Activated CD4-positive, alpha-beta T cell treated with anti-CD3 and anti-CD28 coated beads for 24 hours (primary cell): ENCODE measurements at places on chromosomes 3 and 15.

DNA sequence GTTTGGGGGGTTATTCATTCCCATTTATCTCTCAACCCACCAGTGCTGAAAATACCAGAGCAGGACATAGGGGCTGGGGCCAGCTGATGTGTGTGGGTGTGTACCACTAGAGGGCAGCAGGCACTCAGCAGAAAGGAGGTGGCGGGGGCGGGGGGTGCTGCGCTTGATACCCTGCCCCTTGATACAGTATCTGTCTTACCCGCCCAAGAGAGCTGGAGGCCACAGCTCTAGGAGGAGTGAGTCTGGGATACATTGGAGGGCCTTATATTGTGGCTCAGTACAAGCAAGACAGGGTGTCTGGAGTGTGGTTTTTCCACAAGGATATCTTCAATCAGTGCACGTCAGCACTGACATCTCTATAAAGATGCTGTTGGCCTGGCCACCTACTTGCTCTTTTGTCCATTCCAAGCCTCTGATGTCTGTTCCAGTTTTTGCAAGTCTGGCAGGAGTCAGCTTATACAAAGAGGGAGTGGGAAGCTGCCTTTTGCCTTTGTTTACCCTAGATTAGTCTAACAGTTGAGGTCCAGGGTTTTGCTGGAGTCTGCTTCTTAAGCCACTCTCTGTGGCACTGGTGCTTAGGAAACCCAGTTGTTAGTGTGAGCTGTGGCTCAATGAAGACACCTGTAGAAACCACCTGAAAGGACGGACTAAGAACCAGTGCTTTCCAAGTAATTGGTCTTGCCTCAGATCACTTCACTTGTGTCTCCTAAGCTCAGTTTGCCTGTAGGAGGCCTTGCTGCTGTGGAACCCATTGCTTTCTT is 1.5 kb upstream of the RBM15B start:
- DNase-seq = no peak

- DNase-seq = no peak
These were observed 8.9 kb downstream of the SMARCC1 start for GRCh38 chr3:47772788-47773187.

DNA sequence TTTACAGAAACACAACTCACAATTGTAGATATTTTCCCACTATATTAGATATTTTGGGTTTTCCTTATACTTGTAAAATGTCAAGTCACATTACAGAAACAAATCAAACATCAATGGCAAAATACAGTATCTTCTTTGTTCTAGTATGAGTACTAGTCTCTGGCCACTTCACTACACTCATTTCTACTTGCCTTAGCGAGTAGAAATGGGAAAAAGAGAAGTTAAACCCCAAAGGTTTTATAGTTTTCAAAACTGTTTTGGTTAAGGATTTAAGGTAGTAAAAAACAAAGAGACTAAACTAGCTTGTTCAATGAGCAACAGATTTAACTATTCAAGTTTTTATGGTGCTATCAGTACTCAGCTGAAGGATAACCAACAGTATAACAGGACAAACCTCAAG is 81.7 kb downstream of the BTD start:
- no peak for DNase-seq

GRCh38 chr3:84165328-84165727 is 793.5 kb upstream of the CADM2 start:
- DNase-seq = no peak

GRCh38 chr15:81506071-81506470 is 132.1 kb upstream of the TMC3 start:
- no peak for DNase-seq

- DNase-seq = no peak
These were observed 22.8 kb upstream of the SMAD3 start for GRCh38 chr15:67042551-67043142.

DNA sequence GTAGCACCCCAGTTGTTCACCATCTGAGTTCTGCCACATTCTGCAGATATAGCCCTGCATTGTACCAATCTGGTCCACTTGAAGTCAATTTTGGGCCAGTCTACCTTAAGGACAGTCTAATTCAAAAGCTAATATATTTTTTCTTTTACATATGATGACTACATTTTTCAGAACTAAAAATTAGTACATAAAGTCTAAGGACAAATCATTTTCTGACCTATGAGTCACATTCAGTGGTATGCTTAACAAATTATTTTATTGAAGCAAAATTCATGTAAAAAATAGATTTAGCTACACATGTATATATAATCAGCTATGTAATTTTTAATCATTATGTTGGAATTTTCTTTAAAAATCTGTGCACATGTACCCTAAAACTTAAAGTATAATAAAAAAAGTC is 52.1 kb upstream of the IL12A start:
- no peak for DNase-seq

GRCh38 chr3:189632242-189632641 is 1.1 kb downstream of the TP63 start:
- no peak for DNase-seq

GRCh38 chr3:87501076-87501475 is 224.7 kb upstream of the POU1F1 start:
- DNase-seq = no peak

- DNase-seq = peak; percentile 50
These were observed 43.6 kb downstream of the RLBP1 start for GRCh38 chr15:89177633-89178306.

- DNase-seq = no peak
These were observed 68.1 kb upstream of the MAGI1 start for GRCh38 chr3:66106788-66107187.

- no peak for DNase-seq
These were observed 14.4 kb upstream of the C3orf80 start for GRCh38 chr3:160210799-160211221.

GRCh38 chr3:37477711-37478487 is 303.5 kb upstream of the LRRFIP2 start:
- DNase-seq = no peak

- no peak for DNase-seq
These were observed 835.4 kb upstream of the NR2F2 start for GRCh38 chr15:95494971-95495541.

DNA sequence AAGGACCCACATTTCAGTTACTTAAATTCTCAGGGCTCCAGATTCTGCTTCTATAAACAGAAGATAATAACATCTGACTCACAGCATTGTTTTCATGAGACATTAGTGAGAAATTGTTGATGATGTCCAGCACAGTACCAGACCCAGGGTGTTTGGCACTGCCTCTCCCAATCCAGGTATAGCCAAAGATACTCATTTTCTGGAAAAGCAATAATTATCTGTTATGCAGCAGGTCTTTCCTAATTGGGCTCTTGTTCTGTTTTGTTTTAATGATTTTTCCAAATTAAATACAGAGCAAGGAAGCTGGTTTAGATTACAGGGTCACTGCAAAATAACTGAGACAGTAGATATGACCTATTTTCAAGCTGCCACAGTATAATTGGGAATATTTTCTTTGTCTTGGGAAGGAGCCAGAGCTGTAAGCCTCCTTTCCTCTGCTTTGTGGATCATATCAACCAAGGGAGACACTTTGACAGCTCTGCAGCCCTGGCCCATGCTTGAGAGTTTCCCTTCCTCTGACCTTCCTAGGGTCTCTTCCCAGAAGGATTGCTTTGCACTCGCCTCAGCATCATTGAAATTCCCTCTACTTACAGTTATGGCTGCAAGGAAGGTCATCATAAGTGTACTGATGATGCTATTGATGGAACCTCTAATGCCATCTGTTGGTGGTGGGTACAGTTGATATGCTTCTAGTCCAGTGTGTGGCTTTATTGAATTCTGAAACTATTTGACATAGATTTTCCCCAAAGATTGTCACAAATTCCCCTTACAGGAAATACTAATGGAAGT is 522.4 kb upstream of the ADAMTS9 start:
- no peak for DNase-seq

GRCh38 chr15:51193526-51193925 is 98.8 kb upstream of the TNFAIP8L3 start:
- DNase-seq = no peak

- DNase-seq = no peak
These were observed 49.7 kb upstream of the TSPAN3 start for GRCh38 chr15:77120576-77120975.

DNA sequence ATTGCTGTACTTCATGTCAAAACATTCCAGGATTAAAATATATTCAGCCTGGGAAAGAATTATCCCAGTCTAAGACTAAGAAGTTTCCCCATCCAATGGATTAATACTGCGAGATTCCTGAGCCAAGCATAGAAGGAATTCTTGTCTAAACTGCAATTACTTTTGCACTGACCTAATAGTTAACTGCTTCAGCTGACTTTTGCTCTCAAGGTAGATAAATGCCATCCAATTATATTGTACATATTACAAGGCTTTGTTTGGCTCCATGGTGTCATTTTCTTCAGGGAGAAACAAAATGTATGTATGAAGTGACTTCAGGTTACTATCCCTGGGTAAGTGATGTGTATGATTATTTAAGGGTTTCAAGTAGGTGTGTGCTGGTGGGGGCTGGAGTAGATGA is 6.1 kb upstream of the IFT57 start:
- DNase-seq = no peak

GRCh38 chr15:93997071-93997658 is 234.2 kb upstream of the MCTP2 start:
- no peak for DNase-seq

GRCh38 chr3:192851821-192852372 is 65.8 kb downstream of the MB21D2 start:
- no peak for DNase-seq

GRCh38 chr3:123586968-123587367 is 2.1 kb upstream of the HACD2 start:
- DNase-seq = no peak

DNA sequence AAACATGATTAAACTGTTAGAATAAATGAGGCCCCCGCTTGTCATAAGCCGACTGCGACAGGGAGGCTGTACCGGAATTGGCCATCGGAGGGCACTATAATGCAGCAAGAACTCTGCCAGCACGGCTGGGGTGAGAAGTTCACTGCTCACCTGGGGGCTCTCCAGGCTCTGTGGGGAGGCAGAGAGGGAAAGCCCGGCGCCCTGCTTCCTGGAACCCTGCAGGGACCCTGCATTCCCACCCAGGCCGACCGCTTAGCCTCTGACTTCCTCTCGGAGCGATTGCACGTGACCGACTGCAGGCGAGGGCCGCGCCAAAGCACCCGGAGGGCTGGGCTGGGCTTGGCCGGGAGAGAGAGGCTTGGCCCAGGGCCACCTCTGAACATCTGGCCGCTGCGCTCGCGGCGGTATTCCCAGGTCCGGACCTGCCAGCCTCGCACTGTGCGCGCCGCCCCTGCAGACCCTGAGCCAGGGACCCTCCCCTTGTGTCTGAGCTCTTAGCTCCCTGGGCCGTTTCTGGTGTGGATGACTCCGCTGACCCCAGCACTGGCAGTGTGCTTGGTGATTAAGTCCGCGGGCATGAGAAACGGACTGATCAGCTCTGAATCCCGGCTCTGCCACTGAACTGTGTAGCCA is 26.2 kb downstream of the DRD3 start:
- peak; percentile 76 for DNase-seq

- no peak for DNase-seq
These were observed 5.3 kb downstream of the GABRA5 start for GRCh38 chr15:26872206-26872605.

GRCh38 chr3:133472889-133473288 is 73.0 kb downstream of the BFSP2 start:
- DNase-seq = no peak

DNA sequence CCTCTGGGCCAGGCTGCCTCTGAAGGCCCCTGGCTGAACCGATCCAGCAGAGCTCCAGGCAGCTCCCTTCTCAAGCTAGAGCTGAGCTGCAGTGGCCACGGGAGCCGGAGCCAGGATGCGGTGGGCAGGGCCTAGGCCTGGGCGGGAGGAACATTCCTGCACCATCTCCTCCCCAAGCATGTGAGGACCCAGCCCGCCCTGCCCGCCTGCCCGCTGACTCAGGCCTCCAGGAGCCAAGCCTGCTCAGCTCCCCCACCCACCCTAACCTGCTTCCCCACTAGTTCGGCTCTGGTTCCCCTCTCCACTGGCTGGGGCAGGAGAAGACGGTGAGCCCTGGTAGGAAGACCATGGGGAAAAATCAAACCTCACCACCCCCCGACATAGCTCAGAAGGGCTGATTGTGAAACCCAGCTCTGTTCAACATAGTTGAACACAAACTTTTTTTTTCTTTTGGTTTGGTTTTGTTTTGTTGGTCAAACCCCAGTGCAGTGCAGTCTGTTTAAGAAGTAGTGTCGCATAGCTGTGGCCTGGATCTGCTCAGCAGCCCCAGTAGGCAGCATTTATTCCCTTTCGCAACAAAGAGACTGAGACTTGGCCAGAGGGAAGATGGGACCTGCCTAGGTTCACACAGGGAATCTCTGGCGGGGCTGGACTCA is 13.5 kb downstream of the SNX33 start:
- DNase-seq = no peak

DNA sequence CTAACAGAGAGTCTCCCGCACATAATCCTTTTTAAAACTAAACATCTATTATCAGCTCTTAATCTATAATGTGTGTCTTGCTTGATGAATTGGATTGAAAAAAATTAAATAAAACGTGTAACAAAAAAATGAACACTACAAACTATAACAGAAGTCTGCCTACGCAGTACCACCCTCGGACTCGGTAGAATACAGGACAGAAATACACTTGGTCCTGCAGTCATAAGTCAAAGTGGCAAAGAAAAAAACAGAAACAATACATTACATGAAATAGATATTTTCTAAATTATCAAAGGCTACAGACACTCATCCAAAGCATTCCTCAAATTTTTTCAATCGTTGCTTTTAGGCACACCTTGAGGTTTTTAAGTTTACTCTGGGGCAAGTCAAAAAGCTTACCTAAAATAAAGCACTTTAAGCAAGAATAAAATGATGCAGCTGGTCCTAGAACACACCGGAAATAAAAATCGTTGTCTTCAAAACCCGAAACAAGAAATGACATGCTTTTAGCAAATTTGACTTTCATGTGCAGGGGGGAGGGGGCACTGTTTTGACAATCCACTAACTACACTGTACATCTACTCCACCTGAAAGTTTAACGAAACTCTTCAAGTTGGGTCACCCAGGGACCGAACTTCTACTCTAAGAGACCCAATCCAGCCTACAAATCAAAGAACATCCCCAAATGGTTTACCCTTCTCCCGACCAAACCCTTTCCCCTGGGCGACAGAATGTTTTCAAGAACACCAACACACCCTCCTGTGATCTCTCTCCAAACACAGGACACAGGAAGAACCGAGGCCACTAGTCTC is 1.3 kb downstream of the ADAM10 start:
- DNase-seq = no peak

GRCh38 chr3:10757021-10757820 is 58.8 kb upstream of the SLC6A11 start:
- no peak for DNase-seq

DNA sequence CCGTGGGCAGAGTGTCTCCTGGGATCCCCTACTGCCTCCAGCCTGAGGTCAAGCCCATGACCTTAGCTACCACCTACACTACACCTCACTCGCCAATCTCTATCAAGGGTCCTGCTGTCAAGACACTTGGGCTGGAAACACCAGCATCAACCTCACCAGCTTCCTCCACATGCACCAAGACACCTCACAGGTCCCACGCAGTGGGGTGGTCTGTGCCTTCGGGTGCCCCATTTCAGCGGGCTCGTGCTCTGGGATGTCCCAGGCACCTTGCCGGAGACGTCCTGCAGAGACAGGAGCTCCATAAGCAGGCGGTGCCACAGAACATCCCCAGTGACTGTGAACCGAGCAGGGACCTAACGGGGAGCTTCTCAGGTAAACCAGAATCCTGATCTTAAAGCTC is 20.0 kb downstream of the CYFIP1 start:
- no peak for DNase-seq

- DNase-seq = no peak
These were observed 20.0 kb downstream of the GPD1L start for GRCh38 chr3:32126305-32127015.

- DNase-seq = no peak
These were observed 276.7 kb upstream of the RARB start for GRCh38 chr3:25151281-25151902.
